ENCODE measurements at places on chromosomes 7 and 10.

GRCh38 chr10:31075434-31075833 lies 43.8 kb upstream of the ZNF438 start:
- no peak for DNase-seq

DNA sequence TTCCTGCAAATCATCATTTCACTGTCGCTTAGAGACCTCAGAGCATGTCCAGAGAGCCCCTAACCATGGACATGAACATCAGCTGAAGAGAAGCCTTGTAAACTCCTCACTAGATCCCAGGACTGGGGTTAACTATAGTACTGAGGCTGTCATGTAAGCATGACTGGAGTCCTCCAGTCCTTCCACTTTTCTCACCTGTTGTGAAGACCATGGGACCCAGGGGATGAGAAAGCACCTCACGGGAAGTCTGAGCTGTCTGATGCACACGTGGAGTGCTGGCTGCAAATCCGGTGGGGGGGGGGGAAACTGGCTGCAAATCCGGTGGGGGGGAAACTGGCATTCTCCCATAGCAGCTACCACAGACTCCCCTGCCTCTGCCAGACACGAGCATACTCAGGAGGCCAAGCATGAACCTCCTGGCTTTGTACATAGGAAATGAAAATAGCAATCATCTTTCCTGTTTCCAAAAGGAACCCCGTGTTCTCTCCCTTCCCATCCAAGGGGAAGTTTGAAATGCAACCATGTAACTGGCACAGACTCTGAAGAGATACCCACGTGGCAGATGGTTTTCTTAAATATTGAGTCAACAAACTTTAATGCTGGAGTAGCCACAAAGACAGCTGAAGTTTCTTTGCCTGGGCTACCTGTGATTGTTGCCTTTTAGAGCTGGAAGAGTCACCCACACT lies 261.4 kb downstream of the ZMYND11 start:
- no peak for DNase-seq

GRCh38 chr10:74332398-74332797 lies 181.4 kb downstream of the ADK start:
- no peak for DNase-seq

DNA sequence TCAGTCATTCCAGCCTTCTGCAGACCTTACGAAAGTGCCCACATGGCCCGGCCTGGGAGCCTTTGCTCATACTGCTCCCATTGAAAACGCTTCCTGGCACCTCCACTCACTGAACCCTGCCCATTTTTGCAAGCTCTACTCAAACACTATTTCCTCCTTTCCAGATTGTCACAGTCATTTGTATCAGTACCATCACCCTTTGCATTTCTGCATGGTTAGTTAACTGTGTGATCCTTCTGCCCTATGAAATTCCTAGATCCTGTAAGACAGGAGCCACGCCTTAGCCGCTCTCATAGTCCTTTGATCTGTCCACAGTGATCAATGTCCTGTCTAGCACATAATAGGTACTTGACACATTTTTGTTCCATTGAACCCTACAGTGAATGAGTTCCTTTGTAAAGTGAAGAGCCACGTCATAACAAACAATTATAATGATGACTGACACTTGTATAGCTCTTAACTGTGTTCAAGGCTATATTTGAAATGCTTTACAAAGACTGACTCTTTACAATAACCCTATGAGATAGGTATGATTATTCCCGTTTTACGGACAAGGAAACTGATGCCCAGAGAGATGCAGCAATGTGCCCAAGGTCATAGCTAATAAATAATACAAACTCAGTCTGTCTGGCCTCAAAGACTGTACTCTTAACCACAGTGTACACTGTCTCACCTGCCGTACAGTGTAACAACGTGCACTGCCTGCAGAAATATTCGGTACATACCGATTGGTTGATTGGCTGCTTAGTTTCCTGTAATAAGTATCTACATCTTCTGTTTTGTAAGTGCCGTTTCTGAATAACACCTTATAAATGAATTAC lies 16.6 kb upstream of the ITIH2 start:
- DNase-seq: no peak

DNA sequence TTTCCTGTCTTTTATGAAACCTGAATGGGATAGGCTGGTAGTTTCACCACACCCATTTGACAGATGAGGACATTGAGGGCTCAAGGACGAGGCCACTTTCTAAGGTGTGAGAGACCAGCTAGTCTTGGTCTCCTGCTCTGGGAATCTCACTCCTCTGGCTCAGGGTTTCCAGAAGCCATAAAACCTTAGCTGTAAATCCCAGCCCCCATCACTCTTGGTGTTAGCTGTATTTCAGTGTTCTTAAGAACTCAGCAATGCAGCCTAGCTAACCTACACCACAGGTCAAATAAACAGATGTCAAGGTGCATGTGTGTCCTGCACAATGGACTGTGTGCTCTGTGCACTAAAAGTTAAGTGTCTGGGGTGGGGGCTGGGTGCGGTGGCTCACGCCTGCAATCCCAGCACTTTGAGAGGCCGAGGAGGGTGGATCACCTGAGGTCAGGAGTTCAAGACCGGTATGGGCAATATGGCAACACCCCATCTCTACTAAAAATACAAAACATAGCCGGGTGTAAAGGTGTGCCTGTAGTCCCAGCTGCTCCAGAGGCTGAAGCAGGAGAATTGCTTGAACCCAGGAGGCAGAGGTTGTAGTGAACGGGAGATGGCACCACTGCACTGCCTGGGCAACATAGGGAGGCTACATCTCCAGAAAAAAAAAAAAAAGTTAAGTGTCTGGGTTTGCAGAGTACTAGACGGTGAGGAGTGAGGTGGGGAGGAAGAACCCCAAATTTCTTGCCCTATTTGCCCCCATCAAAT lies 567 bp upstream of the EPO start:
- no peak for DNase-seq

GRCh38 chr10:6124666-6125065 lies 35.8 kb downstream of the RBM17 start:
- no peak for DNase-seq

DNA sequence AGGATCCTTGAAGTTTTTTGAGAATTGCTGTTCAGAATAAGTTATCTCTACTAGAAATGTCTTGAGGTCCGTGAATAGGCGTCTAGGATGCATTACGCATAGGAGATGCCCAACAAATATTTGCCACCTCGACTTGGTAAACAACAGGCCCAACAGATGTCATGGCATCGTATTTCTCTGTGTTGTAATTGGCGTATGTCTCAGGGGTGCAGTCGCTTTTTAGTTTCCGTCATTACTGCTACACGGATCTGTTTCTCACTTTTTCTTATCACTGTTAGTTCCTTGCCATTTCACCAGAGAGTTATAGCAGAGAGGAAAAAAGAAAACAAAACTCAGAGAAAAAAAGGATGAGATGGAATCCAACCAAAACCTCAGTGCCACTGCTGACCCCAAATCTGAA lies 73.0 kb upstream of the SFMBT2 start:
- no peak for DNase-seq

DNA sequence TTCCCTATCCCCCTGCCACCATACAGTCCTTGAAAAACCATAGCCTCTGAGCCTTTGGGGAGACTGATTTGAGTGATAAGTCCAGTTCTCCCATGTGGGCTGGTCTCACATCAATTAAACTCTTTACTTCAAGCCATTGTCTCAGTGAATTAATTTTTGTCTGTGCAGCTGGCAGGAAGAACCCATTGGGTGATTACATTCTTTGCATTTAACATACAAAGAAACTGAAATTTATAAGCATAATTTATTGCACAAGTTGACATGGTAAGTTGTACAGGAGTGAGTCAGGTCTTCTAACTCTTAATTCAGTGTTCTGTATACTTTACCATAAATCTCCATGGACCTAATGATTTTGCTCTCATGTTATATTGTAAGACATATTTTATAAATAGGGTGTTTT lies 1613.0 kb upstream of the LRRTM3 start:
- DNase-seq: no peak

GRCh38 chr10:60479305-60480020 lies 89.8 kb upstream of the ANK3 start:
- DNase-seq: no peak

GRCh38 chr7:69256634-69257081 lies 341.6 kb upstream of the AUTS2 start:
- DNase-seq: no peak

- no peak for DNase-seq
Observed at GRCh38 chr10:128873411-128874054, 593.5 kb upstream of the MGMT start.

GRCh38 chr10:829241-829640 lies 102.3 kb downstream of the LARP4B start:
- no peak for DNase-seq

GRCh38 chr7:147894271-147894670 lies 696.3 kb upstream of the C7orf33 start:
- DNase-seq: no peak

GRCh38 chr10:132133005-132133404 lies 53.7 kb upstream of the DPYSL4 start:
- no peak for DNase-seq

- peak; percentile 26 for DNase-seq
Observed at GRCh38 chr10:27223964-27224363, 16.6 kb downstream of the ACBD5 start.

- no peak for DNase-seq
Observed at GRCh38 chr10:69494626-69495558, 43.6 kb downstream of the TSPAN15 start.

- no peak for DNase-seq
Observed at GRCh38 chr10:70657041-70657440, 15.3 kb upstream of the ADAMTS14 start.

GRCh38 chr10:50927522-50928189 lies 42.2 kb upstream of the A1CF start:
- no peak for DNase-seq

DNA sequence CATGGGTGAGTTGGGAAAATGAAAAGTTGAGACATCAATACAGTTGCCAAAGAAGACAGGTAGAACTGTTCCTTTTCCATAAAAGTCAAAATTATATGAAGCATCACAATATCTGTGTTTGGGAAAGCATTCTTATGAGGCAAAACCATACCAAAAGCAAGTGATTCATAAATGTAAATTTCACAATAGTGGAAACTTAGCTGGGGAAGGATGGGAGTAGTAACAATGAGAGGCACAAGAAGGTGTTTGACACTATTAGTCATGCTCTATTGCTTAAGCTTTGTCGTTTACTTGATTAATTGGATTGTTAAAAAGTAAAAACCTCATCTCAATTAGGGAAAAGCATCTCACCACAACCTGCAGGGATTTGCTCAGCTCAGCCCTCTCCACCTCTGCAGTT lies 240.2 kb downstream of the C7orf25 start:
- no peak for DNase-seq

- no peak for DNase-seq
Observed at GRCh38 chr7:1520539-1521234, 9.8 kb upstream of the MAFK start.

GRCh38 chr10:117533507-117534281 lies 8.9 kb upstream of the EMX2 start:
- no peak for DNase-seq

DNA sequence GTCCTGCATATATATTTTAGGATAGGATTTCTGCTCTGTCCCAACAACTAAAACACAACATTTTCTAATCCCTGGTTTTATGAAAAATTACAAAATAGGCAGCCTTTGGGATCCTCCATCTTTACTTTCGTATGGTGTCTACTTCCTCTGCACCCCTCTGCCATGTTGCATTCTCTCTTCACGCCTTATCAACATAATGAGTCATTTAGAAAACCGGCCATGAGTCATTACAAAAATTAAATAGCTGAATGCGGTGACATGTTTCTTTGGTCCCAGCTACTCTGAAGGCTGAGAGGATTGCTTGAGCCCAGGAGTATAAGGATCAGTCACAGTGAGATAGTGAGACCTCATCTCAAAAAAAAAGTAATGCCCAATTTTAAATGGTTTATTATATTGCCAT lies 148.1 kb upstream of the CELF2 start:
- DNase-seq: no peak

DNA sequence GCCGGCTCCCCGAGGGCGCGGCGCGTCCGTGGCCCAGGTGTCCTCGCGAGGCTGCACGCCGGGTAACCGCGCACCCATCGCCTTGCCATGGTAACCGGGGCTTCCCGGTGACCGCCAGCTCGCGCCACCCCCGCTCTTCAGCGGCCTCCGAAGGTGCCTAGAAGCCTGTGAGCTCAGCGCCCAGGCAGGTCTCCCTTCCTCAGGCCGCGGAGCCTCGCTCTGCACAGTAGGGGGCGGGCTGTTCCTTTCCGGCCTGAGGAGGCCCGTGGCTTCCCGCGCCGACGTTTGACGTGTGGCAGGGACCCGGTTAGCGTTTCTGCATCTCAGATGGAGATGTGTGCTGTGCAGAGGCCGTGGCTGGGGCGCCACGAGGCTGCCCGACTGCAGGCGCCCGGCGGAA lies 117.1 kb downstream of the DYNC2I1 start:
- no peak for DNase-seq

DNA sequence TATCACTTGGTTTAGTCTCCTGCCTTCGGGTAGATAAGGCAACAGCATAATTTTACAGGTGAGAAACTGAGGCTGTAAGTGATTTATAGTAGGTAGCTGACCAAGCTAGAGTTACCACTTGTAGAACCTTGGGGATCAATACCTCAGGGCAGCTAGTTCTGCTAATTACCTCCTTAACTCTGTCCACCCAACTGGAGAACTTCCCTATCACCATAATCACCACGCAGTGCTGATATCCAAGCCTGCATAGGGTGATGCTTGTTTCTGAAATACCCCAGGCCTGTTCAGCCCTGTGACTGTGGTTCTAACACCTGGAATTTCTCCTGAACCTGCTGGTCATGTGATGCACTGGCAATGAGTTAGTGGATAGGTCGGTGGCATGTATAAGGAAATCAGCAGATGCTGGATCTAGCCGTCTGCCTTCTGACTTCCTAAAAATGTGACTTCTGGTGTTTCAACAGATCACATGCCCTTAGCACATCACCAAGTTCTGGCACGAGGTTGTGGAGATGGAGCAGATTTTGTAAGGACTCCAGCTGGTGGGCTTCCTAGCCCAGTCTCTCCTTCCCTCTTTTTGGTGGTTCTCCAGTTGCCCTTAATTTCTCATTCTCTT lies 15.3 kb downstream of the PLAU start:
- DNase-seq: no peak

- DNase-seq: no peak
Observed at GRCh38 chr10:76242956-76243355, 811.5 kb downstream of the LRMDA start.

DNA sequence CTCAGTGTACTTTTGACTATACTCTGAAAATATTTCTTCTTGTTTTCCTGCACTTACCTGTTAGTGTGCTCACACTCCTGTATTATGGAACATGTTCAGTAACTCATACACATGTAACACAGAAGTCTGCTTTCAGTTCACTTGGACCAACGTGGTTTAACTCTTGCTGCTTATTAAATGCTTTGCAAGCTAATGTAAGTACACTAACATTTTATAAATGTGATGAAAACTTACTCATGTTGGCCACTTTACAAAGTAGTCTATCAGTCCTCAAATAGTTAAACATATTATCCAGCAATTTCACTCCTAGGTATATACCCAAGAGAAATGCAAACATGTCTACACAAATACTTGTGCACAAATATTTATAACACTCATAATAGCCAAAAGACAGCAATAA lies 98.4 kb downstream of the UBE2H start:
- no peak for DNase-seq

DNA sequence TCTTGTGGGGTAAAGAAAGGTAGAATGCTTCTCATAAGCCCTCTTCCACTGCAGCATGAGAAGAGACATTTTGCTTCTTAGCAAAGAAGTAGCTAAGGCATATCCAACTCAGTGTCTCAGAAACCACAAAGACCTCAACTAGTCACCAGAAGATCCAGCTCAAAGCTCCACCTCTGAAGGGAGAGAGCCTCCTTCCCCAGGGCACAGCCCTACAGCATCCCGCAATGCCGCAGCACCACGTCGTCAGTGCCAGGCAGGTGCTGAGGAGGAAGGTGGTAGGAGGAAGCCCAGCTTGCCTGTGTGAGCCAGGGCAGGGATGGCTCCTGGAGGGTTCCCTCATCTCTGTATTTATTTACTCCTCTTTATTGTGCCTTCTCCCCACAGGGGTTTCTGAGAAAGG lies 385.6 kb upstream of the NPVF start:
- DNase-seq: no peak

Measured in endothelial cell (in vitro differentiated cells).